AG09319 (cell line): ENCODE measurements at places on chromosomes 11 and 22.

DNA sequence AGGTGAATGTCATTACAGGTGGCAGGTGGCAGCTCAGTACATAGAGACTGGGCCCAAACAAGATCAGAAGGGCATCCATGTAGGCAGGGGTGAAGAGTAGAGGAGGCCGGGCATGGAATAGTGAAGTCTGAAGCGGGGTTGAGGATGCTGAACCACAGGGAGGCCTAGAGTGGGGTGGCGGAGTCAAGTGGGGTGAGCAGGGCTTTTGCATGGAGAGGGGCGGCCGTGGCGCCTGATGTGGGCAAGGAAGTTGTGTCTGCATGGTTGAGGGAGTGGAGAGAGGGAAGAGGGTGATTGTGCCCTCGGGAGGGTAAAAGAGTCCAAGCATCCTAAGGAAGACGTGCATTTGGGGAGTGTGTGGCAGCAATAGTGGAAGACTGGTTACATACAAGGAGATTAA is 14.4 kb downstream of the DDB2 start:
- DNase-seq, result no peak

- DNase-seq, result no peak
Observed at GRCh38 chr11:129785383-129786111, 30.1 kb upstream of the TMEM45B start.

DNA sequence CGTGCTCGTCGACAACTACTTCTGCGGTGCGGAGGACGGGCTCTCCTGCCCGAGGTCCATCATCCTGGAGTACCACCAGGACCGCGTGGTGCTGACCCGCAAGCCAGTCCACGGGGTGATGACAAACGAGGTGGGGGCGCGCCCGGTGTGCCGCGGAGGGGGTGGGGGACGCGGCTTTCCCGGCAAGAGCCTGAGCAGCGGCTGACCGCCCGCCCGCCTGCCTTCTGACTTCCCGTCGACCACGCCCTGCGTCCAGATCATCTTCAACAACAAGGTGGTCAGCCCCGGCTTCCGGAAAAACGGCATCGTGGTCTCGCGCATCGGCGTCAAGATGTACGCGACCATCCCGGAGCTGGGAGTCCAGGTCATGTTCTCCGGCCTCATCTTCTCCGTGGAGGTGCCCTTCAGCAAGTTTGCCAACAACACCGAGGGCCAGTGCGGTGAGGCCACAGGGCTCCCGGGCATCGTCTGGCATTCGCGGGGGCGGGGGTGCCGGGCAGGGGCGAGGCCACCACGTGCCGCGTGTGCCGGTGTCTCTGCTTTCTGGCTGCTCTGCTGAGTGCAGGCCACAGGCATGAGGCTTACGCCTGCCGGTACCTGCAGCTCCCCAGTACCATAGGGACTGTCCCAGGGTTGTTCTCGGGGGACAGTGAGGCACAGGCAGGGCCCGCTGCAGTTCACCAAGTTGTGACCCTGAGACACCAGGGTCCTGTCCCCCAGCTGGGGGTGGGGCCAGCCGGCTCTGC is 28.5 kb upstream of the MUC5B start:
- no peak for DNase-seq

GRCh38 chr11:134466156-134466555 is 54.1 kb upstream of the B3GAT1 start:
- no peak for DNase-seq

DNA sequence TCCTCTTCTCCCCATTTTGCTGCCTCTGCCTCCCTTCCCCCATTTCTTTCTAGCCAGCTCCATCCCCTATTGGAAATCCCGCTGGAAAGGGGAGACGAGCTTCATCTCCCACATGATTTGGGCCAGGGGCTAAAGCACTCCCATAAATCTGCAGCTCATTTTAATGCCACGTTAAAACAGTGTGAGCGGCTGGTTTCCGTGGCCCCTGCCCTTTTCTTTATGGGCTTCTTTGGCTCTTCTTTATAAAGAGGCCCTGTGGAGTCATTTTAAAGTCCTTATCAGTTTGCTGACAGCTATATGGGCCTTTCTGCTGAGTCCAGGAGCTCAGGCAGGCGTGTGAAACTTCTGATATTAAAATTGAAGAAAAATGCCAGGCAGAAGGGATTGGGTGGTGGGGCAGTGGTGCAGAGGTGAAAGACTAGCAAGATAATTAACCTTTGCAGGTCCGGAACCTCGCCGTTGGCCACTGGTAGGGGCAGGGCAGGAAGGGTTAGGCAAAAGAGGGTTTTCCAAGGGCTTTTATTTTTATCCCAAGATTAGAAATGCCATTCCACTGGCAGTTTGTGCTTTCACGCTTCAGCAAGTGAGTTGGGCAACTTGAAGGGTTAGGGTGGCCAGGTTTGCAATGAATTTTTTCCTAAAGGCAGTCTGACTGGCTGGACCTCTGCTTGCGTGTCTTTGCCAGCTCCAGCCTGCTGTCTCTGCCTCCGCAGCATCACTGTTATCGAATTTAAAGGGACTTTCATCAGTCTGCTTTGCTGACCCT is 44.3 kb downstream of the EXT2 start:
- no peak for DNase-seq

DNA sequence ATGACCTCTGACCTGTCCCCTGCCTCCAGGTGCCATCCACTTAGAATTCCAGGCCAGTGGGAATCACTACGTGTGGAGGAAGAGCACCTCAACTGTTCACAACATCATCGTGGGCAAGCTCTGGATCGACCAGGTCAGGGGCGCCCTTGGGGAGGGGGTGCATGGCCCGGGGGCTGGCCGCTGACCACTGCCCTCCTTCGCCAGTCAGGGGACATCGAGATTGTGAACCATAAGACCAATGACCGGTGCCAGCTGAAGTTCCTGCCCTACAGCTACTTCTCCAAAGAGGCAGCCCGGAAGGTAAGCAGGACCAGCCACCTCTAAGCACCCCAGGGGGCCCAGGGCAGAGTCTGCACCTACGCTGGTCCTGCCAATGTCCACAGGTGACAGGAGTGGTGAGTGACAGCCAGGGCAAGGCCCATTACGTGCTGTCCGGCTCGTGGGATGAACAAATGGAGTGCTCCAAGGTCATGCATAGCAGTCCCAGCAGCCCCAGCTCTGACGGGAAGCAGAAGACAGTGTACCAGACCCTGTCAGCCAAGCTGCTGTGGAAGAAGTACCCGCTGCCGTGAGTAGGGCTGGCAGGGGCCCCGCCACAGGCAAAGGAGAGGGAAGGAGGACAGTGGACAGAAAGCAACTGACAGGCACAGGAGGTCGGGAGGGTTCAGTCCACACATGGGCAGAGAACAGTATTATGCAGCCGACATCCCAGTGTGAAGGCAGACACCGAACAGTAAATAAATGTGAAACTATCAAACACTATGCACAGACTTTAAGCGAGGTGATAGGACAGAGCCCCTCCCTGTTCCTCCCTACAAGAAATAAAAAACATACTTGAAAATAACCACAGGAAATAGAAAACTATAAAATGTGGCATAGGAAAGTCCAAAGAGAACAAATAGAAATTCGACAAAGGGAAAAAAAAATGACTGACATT is 74.9 kb downstream of the MORC2 start:
- no peak for DNase-seq

- DNase-seq, result no peak
Observed at GRCh38 chr22:49299821-49300231, 527.8 kb downstream of the BRD1 start.

DNA sequence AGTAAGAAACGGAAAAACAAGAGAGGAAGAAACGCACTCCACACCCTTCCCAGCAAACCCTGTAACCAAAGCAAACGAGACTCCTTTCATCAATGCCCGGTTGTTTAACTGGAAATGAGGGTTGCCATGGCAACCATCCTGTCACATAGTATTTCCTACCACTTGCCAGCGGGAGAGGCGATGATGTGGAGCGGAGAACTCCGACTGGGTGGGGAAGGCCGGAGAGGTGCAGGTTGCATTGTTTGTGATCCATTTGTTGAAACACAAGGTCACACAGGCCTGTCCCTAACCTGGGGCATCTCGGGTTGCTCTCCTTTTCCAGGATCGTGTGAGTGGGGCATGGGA is 609.9 kb downstream of the BUD13 start:
- DNase-seq, result no peak

DNA sequence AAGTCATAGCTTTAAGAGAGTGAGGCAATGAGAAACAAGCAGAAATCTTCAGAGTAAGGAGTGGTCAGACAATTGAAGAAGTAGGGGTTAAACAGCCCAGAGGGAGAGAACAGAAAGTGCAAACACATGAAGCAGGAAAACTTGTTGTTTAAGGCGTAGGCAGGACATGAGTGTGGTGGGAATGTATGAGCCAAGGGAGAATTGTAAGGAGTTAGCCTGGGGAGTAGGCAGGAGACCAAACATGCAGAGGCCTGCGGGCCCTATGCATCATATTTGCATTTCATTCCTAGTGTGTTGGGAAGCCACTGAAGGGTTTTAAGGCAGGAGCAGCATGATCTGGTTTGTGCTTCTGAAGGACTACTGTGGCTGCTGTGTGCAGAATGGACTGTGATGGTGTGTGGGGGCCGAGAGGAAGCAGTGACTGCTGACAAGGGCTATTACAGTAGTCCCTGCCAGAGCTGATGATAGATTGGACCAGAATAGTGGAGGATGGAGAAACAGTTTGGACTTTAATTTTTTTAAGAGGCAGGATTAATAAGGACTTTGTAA is 179.9 kb upstream of the C11orf87 start:
- DNase-seq, result no peak

DNA sequence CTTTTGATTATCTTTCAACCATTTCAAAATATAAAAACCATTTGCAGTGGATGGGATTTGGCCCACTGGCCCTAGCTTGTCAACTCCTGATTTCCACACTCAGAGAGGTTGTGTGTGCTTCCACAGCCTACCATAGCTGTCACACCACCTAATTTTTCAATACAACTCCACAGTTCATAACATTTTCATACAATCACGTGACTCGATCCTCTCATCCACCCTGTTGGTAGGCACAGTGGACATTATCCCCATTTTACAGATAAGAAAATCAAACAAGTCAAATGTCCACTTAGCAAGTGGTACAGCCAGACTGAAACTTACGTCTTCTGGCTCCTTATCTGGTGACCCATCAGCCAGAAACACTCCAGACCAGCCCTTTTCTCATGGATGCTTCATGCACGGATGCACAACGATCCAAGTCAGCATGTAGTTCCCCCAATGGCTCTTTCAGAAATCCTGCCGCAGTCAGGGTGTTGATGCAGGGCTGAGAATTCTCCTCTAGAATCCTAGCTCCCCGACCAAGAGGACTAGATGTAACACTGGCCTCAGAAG is 88.0 kb downstream of the ABTB2 start:
- DNase-seq, result no peak

GRCh38 chr22:25874327-25874726 is 132.3 kb downstream of the MYO18B start:
- no peak for DNase-seq

GRCh38 chr11:45204761-45205160 is 58.3 kb downstream of the PRDM11 start:
- no peak for DNase-seq

- no peak for DNase-seq
Observed at GRCh38 chr11:7555052-7555699, 41.4 kb downstream of the PPFIBP2 start.

DNA sequence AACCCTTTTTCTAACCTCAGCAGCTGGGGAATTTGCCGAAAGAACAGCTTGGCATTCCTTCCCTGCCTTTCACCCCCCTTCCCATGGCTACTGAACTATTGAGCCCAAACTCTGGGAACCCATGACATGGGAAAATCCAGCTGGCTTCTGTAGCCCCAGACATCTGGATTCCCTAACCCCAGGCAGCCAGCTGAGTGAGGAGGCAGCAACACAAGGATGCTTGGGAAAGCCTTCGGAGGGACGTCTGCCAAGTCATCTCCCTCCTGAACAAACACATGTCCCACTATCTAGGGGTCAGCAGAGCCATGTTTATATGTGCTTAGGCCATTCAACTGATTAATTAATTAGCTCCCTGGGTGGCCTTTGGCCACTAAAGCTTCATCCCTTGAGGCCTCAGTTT is 21.6 kb downstream of the LRRC55 start:
- DNase-seq, result no peak

DNA sequence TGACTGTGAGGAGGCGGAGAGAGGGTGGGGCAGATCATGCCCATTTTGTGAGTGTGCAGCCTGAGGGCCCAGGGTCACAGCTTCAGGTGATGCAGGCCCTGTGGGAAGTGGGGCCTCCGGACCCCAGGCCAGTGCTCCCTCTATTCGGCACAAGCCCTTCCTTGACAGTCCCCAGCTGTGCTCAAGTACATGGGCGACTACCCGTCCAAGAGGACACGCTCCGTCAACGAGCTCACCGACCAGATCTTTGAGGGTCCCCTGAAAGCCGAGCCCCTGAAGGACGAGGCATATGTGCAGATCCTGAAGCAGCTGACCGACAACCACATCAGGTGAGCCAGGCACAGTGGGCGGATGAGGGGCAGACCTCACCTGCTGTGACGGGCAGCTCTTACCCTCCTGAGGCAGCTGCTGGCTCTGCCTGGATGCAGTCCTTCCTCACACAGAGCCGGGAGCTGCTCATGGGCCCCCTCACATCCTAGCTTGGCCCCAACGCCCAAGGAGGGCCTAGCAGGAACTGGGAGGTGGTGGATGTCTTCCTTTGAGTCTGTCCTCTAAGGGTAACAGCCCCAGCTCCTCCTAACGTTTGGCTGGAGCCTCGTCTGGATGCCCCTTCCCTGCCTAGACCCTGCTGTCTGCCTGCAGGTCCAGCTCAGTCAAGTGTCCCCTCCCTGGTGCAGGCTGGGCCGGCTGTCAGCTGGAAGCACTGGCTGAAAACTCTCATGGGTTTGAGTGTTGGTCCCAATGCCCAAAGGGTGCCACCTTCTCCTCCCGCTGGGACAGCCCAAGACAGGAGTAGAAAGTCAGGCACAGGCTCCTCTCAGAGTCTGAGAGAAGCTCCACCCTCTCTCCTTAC is 76.1 kb downstream of the MYO7A start:
- DNase-seq, result no peak

DNA sequence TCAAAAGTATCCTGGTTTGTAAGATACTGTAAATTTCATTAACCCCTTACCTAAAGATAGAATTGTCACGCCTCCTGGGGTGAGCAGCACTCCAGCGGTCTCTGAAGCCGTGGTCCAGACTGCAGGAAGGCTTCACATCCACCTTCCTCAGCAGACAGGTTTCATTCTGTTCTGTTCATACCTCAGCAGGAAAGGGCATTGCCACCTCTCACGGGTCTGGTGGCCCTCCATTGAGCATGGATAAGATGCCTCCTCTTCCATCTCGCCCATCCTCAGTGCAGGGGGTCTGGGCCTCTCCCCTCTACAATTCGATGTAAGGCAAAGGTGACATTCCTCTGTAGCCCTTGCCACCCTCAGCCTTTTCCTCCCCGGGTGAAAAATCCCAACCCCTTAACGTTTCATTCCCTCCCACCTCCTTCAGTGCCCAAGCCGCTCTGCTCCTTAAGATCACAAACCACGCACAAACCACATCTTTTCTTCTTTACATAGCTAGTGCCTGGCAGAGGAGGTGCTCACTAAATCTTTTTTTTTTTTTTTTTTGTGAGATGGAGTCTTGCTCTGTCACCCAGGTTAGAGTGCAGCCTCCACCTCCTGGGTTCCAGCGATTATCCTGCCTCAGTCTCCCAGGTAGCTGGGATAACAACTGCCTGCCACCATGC is 28.5 kb downstream of the RPUSD4 start:
- DNase-seq, result no peak

GRCh38 chr11:30853439-30853838 is 267.3 kb upstream of the MPPED2 start:
- no peak for DNase-seq
